ENCODE measurements at places on chromosomes 3 and 15.
A peak's percentile ranks its signal among the peaks of the same experiment; 100 is the strongest.

DNA sequence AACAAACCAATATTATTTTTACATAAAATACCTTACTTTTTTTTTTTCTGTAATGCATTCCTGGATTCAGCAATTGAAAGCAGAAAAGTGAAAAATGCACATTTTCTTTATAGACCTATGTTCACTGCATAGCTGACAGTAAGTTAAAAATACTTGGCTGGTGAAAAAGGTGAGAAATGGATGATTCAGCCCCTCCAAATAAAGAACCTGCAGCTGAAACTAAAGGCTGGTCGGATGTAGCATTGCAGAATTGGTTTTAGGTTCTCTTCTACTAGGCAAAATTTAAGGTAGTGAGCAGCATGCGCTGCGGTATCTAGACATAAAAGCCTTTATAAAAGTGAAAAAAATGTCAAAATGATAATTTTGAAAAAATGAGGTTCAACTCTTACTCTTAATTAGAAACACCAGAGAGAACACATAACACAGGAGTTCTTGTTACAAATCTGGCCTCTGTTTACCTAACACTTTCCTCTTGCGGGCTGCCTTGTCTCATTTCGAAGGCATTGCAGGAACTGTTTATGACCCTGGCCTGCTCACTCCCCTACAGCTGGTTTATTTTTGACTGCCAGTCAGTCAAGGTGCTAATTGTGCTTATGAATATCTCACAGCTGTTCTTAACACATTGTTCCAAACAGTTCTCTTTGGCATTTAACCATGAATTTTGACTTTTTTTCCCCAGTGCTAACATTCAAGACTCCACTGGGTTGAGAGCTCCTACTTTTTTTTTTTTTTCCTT lies 455.4 kb upstream of the TBL1XR1 start:
- no peak for DNase-seq

- DNase-seq: no peak
Measured at GRCh38 chr15:48992096-48992495, 28.4 kb upstream of the SHC4 start.

DNA sequence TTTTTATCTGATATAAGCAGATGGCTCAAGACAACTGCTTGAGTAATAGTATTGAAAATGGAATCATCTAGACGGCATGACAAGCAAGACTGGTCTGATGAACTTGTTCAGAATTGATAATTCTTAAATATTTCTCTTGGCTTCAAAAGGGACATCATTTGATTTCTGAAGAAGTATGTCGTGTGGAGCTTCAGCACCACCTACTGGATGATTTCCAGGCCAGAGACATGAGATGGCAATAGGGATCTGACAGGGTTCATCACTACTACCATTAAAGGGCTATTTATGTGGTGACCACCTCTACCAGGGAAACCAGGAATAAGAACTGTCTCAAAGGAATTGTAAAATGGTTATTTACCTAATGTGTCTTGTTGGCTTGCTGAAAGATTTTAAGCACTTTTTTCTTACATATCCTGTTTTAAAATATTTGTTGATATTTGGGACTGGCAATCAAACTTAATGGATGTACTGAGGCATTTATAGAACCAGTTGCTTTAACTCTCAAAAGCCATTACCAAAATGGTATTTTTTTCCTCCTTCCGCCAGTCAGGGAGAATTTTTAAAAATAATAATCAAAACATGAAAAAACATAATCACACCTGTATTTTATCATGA lies 99.5 kb upstream of the FAM98B start:
- DNase-seq: peak; percentile 40

DNA sequence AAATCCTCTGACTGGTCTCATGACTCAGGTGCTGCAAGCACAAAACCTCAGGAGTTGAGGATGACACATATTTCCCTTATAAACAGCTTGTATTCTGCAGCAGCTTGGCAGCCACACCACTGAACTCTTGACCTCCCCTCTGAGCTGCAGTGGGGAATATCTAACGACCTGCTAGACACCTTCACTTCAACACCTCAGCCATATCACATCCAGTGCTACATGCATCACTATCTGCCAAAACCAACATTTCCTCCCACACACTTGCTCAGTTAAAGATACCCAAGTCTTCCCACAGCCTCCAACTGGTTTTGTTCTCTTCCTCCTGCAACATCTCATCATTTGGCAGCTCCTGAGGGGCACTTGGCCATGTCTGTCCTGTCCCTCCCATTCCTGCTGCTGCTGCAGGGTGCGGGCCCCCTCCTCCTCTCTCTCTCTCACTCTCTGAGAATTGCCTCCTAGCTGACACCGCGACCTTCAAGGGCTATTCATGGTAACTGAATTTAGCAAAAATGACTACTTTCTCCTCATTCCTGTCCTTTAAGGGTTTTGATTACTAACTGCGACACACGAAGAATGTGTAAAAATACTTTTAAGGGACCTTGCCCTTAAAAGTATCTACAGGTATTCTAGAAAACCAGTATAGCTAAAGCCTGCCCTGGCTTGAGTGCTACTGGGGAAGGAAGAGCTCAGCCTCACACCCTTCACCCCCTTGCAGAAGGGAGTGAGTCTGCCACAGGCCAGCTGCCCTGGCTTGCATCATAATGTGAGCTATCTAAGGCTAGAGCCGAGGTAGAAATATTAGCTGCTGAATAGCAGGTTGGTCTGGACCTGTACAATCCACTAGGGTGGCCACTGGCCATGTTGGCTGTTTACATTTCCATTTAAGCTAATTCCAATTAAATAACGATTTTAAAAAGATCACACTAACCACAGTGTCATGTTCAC lies 5.0 kb upstream of the CCR9 start:
- no peak for DNase-seq

DNA sequence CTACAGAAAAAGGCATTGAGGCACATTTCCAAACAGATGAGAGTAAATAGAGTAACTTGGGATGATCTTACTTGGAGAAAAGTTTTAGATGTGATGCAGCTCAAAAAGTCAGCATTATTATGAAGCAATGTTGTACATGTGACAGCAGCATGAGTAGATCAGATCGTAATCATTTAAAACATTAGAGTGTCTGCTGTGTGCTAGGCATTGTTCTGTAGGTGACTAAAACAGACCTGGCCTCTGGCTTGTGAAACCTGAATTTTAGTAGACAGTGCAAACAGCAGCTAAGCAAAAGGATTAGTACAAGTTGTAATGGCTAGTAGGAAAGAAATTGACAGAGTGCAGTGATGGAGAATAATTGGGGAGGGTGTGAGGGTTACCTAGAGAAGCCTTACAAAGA lies 15.1 kb downstream of the UBE2E1 start:
- no peak for DNase-seq

- DNase-seq: no peak
Measured at GRCh38 chr15:68206711-68207151, 1.6 kb upstream of the CALML4 start.

DNA sequence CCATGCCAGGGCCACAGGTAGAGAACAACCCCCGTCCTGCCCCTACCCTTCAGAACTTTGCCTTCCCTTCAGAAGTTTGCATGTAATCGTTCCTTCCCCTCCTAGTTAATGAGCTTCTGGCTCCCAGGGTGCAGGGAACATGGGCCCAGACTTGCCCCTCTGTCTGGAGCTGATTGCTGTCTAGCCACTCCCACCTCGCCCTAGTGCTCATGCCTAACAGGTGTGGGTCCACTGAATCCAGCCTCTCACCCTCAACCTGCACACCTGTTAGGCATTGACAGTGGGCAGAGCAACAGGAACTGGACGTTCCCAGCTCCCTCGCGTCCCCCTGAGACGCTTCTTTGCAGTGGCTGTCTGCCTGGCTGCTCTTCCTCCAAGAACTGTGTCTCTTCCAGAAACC lies 40.3 kb downstream of the WNT5A start:
- no peak for DNase-seq

GRCh38 chr15:87871258-87871681 lies 385.3 kb downstream of the NTRK3 start:
- DNase-seq: no peak

DNA sequence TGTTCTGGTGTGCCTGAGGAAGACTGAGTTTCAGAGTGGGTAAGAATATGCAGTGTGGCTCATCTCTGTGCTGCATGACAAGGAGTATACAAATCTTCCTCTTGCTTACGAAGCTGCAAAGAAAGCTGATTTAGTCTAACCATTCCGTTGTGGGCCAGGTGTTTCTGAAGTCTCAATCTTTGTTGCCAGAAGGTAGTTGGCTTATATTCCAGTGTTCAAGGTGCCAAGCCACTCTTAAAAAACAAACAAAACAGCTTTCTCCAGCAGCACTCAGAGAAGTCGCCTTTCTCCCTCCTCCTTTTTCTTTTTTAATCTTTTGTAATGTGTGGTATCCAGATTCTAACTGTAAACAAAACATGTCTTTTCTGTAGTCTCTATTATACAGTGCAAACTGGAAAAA lies 872.4 kb downstream of the NAALADL2 start:
- no peak for DNase-seq

- no peak for DNase-seq
Measured at GRCh38 chr15:93121107-93121506, 32.1 kb upstream of the RGMA start.

- DNase-seq: peak; percentile 14
Measured at GRCh38 chr3:150495563-150496168, 50.6 kb downstream of the SERP1 start.

GRCh38 chr3:123085293-123085931 lies 18.6 kb downstream of the PDIA5 start:
- no peak for DNase-seq

GRCh38 chr15:92840149-92840548 lies 60.0 kb upstream of the CHD2 start:
- DNase-seq: no peak

GRCh38 chr3:59320080-59320479 lies 270.3 kb upstream of the CFAP20DC start:
- DNase-seq: no peak

- no peak for DNase-seq
Measured at GRCh38 chr15:35485411-35485810, 60.6 kb downstream of the DPH6 start.

- DNase-seq: no peak
Measured at GRCh38 chr3:13515786-13516759, 32.9 kb upstream of the FBLN2 start.

DNA sequence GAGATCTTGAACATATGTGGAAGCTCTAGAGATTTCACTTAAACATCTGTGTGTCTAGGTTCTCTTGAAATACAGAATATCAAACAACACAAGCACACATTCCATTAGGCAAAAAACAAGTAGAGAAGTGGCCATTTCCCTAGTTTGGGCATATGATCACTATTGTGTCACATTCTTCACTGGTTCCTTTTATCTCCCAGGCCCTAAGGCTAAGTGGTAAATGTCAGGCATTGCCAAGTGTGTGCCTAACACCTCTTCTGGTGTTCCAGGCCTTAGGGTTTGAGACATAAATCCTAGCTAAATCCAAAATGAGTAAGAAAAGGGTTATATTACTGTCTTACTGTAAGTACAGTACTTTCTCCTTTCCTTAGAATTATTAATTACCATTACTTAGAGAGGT lies 880.1 kb downstream of the PDCD6IP start:
- DNase-seq: no peak

GRCh38 chr15:64635499-64636495 lies 139.6 kb downstream of the RBPMS2 start:
- DNase-seq: no peak

DNA sequence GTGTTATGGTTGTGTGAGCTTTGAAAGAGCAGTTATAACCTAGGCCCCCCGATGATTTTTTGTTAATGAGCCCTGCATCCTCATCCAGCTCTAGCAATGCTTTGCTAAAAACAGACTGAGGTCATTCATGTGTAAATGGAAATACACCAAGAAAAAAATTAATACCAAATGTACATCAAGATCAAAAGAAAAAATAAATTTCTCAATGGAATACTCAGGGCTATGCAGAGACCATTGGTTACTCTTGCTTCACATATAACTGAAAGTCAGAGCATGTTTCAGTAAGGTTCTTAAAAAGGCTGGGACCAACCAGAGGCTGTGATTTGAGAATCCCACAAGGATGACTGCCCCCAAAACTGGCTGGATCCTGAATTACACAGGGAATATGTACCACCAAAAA lies 48.0 kb downstream of the ARHGAP31 start:
- DNase-seq: no peak

- no peak for DNase-seq
Measured at GRCh38 chr3:123871946-123872345, 12.2 kb downstream of the MYLK start.

DNA sequence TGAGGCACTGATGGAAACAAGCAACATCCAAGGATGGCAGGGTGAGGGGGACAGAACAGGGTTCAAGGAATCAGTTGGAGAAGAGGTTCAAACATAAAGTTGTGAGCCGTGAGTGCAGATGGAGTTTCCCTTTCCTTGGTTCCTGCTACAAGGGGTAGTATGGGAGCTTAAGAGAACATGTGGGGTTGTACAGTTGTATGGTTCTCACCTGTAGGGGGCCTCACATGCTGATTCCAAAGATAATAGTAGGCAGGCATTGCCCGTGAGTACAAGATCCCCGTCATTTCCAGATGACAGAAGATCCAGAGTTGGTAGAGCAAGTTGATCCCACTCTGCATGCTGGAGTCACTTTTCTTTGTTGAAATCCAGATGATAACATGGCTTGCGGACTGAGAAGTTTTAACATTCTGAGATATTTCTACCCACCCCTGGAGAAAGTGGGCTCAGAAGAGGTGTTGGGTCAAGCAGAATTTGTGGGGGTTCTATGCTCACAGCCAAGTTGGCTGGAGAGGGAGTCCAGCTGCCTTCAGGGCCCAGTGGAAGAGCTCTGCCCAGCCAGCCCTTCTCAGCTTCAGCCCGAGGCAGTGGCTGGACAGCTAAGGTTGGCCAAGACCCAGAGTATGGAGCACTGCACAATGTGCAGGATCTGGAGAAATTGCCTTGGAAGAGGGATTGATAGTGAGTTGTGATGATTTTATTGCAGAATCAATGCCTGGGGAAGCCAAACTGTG lies 141.8 kb downstream of the THSD4 start:
- DNase-seq: no peak

- DNase-seq: no peak
Measured at GRCh38 chr3:126758882-126759281, 54.8 kb downstream of the CHCHD6 start.

- DNase-seq: no peak
Measured at GRCh38 chr3:138593488-138594149, 441 bp downstream of the CEP70 start.

- DNase-seq: no peak
Measured at GRCh38 chr15:61816856-61817255, 243.4 kb downstream of the VPS13C start.
